ENCODE measurements at places on chromosomes 4 and X. TPM values are rescaled to one million over a fixed set of nuclear protein-coding genes. Genes with fewer than 3 reads are reported as not detected.

Gene SMIM14
- 60.4 TPM for total RNA-seq

Gene MAGEE2
- 1.5 TPM for total RNA-seq

Gene TEC
- total RNA-seq, result 3.9 TPM

Gene NPFFR2
- 3.2 TPM for total RNA-seq

Gene ZNF141
- total RNA-seq, result 77.2 TPM

Gene TMEM164
- 34.7 TPM for total RNA-seq

Gene ERCC6L
- 2.7 TPM for total RNA-seq

Gene ATP1B4
- total RNA-seq, result 19.1 TPM

Gene CSAG3
- total RNA-seq, result not detected

Gene CRLF2
- not detected for total RNA-seq

Gene PAGE4
- total RNA-seq, result not detected

Gene SORBS2
- 185 TPM for total RNA-seq

Gene TLR8
- 0.49 TPM for total RNA-seq

Gene TRO
- 79.3 TPM for total RNA-seq

Gene XAGE1A
- total RNA-seq, result not detected

Gene PLP2
- total RNA-seq, result 3.4 TPM

Gene KCNIP4
- total RNA-seq, result 16.3 TPM

Gene AFF2
- 63.7 TPM for total RNA-seq

Gene PDLIM3
- total RNA-seq, result 128 TPM

Gene EGF
- 20.8 TPM for total RNA-seq

Gene CD38
- total RNA-seq, result 2.5 TPM

Gene NEXMIF
- total RNA-seq, result 13.9 TPM

Gene RNF212
- total RNA-seq, result 1.6 TPM

Gene FAM184B
- 20.3 TPM for total RNA-seq

Gene NAAA
- 44.2 TPM for total RNA-seq

Gene TSPAN7
- 58.6 TPM for total RNA-seq

Gene CXorf65
- total RNA-seq, result not detected

Gene PDE6B
- 141 TPM for total RNA-seq

Gene BEX2
- 48.4 TPM for total RNA-seq

Gene CXCL5
- 0.44 TPM for total RNA-seq

Gene IL21
- total RNA-seq, result not detected

Gene HS6ST2
- 5.7 TPM for total RNA-seq

Gene TMSB15A
- 24.7 TPM for total RNA-seq

Gene SUPT20HL2
- not detected for total RNA-seq

Gene NPNT
- 55.7 TPM for total RNA-seq

Gene OTOP1
- total RNA-seq, result not detected

Gene MAPK10
- total RNA-seq, result 179 TPM

Gene STAG2
- total RNA-seq, result 162 TPM

Gene AVPR2
- 0.99 TPM for total RNA-seq

Gene BEND2
- 0.27 TPM for total RNA-seq

Gene ARX
- total RNA-seq, result 0.55 TPM
